ENCODE measurements at places on chromosomes 5 and 9. TPM values are rescaled to one million over a fixed set of nuclear protein-coding genes. Genes with fewer than 3 reads are reported as not detected.

- peak; percentile 18 for DNase-seq
Observed at GRCh38 chr5:179115845-179116524, 55.8 kb downstream of the ZNF354C start.

GRCh38 chr9:25700430-25700829 is 22.2 kb upstream of the TUSC1 start:
- DNase-seq = no peak

DNA sequence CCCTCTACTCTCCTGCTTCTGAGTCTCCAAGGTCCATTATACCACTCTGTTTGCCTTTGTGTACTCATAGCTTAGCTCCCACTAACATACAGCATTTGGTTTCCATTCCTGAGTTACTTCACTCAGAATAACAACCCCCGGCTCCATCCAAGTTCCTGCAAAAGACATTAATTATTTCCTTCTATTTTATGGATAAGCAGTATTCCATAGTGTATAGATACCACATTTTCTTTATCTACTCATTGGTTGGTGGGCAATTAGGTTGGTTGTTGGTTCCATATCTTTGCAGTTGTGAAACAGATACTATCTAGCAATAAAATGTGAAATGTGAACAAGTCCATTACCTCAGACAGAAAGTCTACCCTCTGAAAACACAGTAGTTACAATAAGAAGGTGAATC is 110.3 kb downstream of the DOCK8 start:
- no peak for DNase-seq

- no peak for DNase-seq
Observed at GRCh38 chr5:122051569-122051968, 26.5 kb downstream of the LOX start.

The TMEM174 gene
- not detected for total RNA-seq

The NAA35 gene
- total RNA-seq = 7.9 TPM
